Kidney capillary endothelial cell (primary cell): ENCODE measurements at places on chromosomes 13 and 19.

GRCh38 chr13:52452470-52452869, 2.0 kb upstream of the VPS36 start:
- DNase-seq, result no peak

- peak; percentile 12 for DNase-seq
These were observed 1.6 kb downstream of the ELAVL3 start for GRCh38 chr19:11479090-11479897.

GRCh38 chr13:33349986-33350826, 64.7 kb upstream of the STARD13 start:
- DNase-seq, result peak; percentile 25

- no peak for DNase-seq
These were observed 1277.1 kb upstream of the MIR17HG start for GRCh38 chr13:90070362-90070761.

- no peak for DNase-seq
These were observed 40.2 kb downstream of the ELL start for GRCh38 chr19:18481505-18482222.

DNA sequence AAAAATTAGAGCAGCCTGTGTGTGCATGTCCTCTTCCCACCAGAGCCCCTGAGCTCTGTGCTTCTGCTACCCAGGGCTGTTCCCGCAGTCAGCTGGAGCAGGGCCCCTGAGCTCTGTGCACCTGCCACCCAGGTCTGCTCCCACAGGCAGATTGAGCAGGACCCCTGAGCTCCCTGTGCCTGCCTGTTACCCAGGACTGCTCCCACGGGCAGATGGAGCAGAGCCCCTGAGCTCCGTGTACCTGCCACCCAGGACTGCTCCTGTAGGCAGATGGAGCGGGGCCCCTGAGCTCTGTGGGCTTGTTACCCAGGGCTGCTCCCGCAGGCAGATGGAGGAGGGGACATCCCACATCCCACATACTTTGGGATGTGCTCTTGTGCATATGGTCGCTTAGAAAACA, 186.8 kb upstream of the SOX1 start:
- no peak for DNase-seq

GRCh38 chr13:100269837-100270236, 180.9 kb downstream of the PCCA start:
- peak; percentile 69 for DNase-seq

- no peak for DNase-seq
These were observed 5.2 kb downstream of the FRY start for GRCh38 chr13:32036757-32037156.

DNA sequence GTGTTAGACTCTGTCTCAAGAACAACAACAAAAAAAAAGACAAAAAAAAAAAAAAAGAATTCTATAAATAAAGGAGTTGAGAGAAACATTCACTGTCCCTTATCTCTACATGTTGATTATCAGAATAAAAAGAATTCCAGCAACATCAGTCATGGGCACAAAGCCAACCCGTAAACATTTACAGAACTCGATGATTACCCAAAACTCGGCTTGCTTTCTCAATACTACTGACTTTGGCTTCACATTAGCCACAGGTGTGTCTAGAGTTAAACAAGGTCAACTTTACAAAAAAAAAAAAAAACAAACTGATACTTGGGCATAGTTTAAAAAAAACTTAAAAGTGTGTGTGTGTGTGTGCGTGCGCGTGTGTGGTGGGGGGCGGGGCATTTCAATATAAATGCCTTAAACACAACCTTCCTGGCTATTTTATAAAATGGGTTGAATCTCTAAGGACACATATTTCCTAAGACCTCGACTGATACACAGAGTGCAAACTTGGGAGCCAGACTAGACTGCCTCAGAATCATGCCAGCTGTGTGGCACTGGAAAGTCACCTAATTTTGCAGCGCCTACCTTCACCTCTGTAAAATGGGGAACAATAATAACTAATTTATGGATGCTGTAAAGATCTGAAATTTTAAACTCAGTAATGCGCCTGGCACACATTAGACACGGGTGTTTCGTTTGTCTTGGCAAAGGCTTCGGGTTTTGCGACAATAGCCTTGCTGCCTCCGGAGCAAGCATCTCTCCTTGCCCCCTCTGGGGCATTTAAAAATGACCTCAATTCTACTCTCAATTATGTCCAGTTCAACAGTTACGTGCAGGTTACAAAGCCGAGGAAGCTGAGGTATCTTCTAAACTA, 922 bp downstream of the EBPL start:
- DNase-seq, result peak; percentile 44

DNA sequence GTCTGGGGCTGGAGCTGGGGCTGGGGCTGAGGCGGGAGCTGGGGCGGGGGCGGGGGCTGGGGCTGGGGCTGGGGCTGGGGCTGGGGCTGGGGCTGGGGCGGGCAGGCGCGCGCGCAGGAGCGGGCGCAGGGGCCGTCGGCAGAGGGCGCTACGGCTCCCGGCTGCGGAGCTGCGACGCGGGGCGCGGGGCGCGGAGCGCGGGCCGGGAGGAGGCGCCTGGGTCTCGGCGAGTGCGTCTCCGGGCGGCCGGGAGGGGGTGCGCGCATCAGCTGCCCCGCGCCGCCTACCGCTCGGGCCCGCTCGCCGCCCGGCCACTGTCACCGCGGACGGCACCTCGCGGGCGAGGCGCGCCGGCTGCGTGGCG, 422 bp upstream of the MTUS2 start:
- peak; percentile 30 for DNase-seq

DNA sequence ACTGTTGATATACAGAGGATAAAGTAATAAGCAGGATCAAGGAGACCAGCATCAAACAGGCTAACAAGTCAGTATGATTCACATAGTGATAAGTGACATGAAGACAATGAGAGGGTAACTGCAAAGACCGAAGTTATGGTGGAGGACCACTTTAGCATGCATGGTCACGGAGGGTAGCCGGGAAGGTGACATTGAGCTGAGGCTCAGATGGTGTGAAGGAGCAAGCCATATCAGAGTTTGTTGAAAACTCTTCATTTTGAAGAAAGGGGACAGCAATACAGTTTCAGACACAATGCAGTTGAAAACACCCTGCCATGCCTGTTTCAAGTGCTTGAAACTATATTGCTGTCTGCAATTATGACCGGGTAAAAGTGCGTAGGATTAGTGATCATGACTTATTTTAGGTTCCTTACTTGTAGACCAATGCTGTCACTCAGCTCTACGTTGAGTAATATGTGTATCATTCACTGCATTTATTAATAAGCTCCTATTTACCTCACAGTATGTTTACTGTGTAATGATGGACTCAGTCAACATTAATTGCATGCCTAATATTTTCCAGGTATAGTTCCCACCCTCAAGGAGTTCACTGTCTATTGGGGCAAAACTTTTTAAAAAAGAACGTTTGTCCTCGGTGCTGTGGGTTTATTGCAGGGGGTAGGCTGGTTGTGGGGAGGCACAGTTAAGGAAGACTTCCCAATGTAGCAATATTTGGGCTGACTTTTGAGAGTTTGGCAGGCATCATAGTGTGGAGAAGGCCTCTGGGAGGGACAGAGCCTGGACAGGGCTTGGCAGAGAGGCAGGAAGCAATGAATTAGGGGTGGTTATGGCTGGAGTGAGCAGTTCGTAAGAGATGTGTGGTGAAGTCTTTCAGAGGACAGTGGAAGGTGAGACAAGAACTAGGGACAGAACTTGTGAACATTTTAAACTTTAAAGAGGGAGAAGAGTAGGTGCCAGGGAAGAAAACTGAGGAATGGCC, 3.2 kb downstream of the UBAC2 start:
- DNase-seq, result no peak

DNA sequence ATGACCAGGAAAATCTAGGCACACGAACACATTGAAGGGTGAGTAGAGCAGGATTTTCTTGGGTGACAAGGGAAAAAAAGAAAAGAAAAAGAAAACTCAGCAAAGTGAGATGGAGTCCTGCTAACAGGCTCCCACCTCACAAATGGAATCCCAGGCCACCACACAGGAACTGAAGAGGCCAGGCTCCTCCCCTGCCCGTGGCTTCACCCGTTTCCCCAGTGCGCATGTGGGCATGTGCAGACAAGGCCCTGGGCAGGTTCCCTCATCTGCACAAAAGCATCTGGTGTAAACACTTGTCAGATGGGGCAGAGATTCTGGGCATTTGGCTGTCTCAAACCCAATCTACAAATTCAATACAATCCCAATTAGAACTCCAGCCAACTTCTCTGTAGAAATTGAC, 24.5 kb downstream of the CFAP97D2 start:
- DNase-seq, result no peak

DNA sequence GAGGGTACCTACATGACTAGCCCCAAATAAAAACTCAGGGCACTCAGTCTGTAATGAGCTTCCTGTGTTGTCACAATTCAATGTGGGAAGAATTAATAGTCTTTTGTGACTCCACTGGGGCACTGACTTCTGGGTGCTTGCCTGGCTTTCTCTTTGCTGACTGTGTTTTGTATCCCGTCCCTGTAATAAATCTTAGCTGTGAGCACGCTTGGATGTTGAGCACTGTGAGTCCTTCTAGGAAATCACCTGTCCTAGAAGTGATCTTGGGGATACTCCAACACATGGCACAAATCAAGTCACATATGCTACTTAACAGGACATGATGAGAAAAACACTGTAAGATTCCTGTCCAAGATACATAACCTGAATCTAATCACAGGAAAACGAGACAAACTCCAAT, 83.0 kb downstream of the USP12 start:
- DNase-seq, result no peak

DNA sequence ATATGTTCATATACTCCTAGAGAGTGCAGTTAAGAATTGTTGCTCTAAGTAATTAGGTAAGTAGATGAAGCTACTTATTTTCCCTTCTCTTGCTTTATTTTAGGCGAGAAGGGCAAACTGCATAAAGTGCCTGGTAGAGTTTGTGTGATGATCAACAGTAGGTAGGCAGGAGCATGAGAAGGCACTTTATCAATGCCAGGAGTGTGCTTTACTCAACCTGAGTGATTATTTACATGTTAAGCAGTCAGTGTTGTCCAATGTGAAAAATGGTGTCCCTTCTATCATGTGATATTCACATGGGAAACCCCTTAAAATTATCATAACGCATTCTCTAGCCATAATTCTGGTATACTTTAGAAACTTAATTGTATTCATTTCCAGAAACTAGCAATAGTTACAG, 294.0 kb downstream of the ITGBL1 start:
- no peak for DNase-seq

DNA sequence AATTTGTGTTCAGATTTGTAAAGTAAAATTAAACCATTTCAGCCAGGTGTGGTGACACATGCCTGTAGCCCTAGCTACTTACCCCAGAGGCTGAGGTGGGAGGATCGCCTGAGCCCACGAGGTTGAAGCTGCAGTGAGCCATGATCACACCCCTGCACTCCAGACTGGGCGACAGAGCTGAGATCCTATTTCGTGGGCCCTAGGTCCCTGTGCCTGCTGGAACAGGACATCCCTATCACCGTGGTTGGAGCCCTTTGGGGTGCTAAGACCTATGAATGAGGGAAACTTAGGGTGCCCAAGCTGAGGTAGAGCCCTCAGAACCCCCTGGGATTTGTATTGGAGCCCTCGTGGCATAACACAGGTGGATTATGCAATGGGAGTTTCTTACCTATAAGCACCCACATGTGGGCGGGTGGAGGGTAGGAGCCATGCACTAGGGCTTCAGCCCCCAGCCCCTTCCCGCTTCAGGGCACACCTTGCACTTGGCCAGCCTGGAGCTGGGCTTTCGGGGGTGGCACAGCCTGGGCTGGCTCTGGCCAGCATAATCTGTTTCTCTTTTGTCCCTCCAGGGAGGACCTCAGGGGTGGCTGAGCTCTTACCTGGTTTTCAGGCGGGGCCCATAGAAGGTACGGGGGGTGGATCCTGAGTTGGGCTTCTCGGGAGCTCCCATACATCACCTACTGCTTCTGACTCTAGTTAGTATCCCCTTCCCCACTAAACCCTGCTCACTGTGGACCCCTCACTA, 7.2 kb upstream of the USF2 start:
- no peak for DNase-seq

- DNase-seq, result no peak
These were observed 443.9 kb downstream of the ZNF536 start for GRCh38 chr19:30815889-30816580.

- no peak for DNase-seq
These were observed 42.5 kb upstream of the INTS6 start for GRCh38 chr13:51495316-51495715.

DNA sequence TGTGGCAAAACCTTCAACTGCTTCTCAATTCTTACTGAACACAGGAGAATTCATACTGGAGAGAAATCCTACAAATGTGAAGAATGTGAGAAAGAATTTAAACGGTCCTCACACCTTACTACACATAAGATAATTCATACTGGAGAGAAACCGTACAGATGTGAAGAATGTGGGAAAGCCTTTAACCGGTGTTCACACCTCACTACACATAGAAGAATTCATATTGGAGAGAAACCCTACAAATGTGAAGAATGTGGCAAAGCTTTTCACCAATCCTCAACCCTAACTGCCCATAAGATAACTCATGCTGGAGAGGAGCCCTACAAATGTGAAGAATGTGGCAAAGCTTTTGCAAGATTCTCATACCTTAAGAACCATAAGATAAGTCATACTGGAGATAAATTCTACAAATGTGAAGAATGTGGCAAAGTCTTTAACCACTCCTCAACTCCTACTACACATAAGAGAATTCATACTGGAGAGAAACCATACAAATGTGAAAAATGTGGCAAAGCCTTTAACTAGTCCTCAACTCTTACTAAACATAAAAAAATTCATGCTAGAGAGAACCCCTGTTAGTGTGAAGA, 111.7 kb downstream of the ZNF100 start:
- DNase-seq, result no peak

DNA sequence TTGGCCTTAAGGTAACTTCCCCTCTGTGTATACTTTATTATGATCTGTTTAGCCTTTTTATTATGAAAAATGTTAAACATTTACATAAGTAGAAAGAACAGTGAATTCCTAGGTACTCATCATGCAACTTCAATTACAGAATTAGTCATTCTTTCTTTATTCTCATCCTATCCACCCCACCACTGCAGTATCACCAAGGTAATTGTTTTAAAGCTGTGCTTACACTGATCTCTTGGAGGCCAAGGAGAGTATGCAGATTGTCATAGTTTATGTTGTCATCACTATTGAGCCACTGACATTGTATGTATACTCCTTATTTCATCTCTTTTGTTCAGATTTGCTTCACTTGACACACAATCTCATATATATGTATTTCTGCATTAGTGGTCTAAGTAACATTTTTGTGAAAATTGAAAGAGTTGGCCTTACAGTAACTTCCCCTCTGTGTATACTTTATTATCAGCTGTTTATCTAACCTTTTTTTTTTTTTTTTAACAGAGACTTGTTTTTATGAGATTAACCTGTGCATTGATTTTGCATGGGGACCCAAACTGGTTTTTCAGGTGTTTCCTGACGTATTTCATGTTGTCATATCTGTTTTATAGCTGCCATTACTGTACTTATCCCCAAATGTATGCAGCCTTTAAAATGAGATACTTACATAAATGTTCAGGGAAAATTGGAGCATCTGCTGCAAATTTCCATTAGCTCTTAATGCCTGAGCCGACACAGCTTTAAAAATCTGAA, 4.5 kb downstream of the ZNF507 start:
- DNase-seq, result no peak

DNA sequence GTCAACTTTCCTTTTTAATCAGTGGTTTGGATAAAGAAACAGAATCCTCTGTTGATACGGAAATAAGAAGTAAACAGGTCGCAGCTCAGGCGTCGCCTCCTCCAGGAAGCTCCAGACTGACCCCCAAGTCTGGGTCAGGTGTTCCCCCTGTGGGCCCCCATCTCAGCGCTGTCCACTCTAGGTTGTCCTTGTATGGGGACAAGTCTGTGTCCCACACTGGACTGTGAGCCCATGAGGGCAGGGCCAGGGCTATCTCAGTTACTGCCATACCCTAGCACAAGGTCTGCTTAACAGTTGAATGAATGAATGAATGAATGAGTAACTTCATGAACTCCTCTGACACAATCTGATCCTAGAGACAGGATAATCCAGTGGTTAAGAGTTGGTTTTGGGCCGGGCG, 7.5 kb downstream of the CLASRP start:
- no peak for DNase-seq
